Stimulated activated CD8-positive, alpha-beta memory T cell treated with anti-CD3 and anti-CD28 coated beads, Interleukin-7, amount 100 ng/mL, for 4 hours (primary cell): ENCODE measurements at places on chromosomes 13 and 19.

- no peak for DNase-seq
Observed at GRCh38 chr13:53507741-53508140, 479.1 kb downstream of the OLFM4 start.

DNA sequence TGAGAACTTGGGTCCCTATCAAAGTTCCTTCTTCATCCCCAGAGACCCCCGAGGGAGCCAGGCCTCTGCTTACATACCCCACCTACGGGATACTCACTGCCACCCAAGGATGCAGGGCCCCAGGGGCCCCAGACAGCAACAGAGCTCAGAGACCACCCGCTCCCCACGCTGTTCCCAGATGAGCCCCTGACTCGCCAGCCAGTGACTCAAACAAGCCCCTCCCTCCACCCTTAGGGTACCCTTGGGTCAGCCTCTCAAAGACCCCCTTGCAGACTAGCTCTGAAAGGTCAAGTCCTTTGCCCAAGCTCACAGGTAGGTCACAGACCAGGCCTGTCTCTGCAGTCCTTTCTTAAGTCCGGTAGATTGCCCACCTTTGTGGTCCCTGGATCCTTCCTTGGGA lies 45.7 kb downstream of the CD320 start:
- no peak for DNase-seq

DNA sequence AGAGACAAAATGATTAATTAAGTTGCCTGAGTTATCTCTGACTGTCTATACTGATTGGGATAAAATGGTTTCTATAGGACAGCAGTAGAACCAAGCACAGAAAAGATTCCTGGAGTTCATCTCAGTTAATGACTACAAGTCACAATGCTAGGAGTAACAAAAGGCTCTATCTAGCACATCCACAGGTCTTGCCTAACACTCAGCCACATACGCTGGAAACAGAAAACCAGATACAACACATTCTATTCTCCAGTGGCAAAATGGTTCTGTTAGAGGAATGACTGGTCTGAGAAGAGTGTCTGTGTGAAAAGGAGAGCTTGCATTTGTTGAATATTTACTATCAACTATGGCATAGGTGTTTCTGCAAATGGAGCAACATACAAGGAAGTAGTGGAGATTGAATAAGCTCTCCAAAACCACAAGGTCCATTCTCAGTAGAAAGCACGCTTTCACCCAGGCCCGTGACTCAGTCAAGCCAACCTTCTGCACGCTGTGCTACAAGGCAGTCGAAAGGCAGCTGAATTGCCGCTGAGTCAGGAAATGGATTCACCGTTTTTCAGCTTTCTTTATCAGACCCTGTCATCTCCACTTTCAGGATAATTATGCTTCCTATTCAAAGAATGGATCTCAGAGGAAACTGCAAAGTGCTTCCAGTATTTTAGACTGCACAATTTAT lies 761.5 kb downstream of the EFNB2 start:
- no peak for DNase-seq

GRCh38 chr19:42228641-42229040 lies 8.5 kb downstream of the ZNF526 start:
- no peak for DNase-seq

GRCh38 chr13:98921786-98922185 lies 56.1 kb downstream of the DOCK9 start:
- DNase-seq = no peak

DNA sequence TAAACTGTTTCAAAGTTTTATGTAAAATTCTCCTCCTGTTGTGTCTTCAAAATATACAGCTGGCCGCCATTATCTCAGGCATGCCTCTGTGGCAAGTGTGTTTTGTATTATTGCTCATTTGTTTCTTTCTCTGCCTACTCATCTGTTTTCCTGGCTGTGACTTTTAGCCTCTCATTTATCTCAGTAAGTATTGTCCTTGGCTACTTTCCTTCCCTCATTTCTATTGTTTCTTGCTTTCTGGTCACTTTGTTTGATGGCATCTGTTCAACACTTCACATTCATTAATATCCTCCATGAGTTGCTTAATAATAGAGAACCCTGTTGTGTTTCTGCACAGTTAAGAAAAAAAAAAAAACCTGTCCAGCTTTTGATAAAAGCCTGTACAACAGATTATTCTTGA lies 869.4 kb downstream of the PCDH17 start:
- no peak for DNase-seq

GRCh38 chr13:97574926-97575325 lies 141.0 kb downstream of the RAP2A start:
- DNase-seq = no peak

GRCh38 chr13:100389617-100390016 lies 199.0 kb downstream of the GGACT start:
- DNase-seq = no peak

- no peak for DNase-seq
Observed at GRCh38 chr19:33905473-33905936, 108.8 kb downstream of the KCTD15 start.

DNA sequence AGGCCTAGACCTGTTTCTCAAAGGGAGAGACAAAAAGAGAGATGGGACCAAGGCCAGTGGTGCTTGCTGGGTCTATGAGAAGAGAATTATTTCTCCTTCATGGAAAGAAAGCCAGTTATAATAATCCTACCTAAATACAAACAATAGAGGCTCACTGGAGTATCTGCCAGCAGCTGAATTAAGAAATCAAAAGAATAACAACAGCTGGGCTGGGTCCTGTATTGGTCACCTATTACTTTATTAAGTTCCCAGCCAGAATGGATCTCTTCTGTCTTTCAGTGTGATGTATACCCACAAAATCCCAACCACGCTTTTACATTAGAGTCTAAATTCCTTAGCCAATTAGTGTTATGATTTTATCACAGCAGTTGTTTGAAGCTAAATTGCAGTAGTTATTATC lies 297.8 kb upstream of the DACH1 start:
- DNase-seq = no peak

DNA sequence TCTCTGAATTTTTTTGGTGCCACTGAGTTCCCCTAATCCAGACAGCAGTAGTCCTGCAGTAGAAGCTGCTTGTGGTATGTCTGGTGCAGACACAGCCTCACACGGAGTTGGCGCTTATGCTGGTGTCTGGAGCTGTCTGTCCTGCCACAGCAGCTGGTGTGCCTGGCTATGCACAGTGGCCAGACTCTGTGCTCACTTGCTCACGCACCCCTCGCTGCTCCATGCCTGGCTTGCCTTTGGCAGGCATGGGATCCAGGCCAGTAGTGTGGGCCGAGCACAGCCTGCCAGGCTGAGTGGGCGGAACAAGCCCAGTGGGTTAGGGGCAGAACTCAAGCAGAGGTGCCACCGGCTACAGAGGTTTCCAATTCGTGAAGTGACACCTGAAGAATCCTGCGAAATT lies 845.9 kb upstream of the PCDH9 start:
- no peak for DNase-seq

GRCh38 chr13:19058566-19058965 lies 123.1 kb downstream of the TUBA3C start:
- DNase-seq = no peak

DNA sequence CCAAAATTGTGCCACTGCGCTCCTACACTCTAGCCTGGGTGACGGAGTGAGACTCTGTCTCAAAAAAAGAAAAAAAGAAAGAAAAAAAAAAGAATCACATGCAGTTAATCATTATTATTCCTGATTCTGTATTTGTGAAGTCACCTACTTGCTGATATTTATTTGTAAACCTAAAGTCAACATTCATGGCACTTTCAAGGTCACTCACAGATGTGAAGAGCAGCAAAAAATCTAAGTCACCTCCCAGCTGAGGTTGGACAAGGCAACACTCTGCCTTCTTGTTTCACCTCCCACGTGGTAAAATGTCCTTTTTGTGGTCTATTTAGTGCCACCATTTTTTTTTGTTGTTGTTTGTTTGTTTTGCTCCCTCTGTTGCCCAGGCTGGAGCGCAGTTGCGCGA lies 26.5 kb downstream of the WDR88 start:
- no peak for DNase-seq

DNA sequence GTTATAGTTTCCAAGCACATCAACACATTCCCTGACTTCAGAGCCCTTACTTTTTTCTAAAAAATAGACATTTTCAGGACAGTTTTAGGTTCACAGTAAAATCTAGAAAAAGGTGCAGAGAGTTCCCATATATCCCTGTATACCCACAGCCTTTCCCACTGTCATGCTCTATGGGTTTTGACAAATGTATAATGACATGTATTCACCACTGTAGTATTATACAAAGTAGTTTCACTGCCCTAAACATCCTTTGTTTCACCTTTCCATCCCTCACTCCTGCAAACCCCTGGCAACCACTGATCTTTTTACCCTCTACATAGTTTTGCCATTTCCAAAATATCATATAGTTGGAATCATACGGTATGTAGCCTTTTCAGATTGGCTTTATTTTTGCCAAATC lies 15.6 kb downstream of the NAA16 start:
- DNase-seq = no peak

GRCh38 chr19:9057505-9058258 lies 29.2 kb upstream of the OR1M1 start:
- no peak for DNase-seq

DNA sequence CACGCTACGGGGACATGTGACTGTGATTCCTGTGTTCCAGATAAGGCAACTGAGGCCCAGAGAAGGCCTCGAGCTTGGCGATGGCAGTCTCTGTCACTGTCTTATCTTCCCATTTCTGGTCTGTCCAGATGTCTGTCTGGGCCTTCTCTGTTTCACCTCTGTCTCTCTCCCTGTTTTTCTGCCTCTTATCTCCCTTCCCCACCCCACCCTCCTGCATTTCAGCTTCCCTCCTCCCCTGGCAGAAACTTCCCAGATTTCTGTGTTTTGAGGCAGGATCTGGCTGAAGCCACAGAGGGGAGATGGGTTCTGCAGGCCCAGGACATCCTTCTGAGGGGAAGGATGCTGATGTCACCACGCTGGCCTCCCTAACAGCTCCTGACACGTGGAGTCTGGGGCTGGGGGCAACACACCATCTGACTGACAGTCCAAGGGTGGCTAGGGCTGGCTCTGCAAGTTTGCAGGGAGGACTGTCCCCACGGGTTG lies 14.4 kb downstream of the PAK4 start:
- DNase-seq = no peak

DNA sequence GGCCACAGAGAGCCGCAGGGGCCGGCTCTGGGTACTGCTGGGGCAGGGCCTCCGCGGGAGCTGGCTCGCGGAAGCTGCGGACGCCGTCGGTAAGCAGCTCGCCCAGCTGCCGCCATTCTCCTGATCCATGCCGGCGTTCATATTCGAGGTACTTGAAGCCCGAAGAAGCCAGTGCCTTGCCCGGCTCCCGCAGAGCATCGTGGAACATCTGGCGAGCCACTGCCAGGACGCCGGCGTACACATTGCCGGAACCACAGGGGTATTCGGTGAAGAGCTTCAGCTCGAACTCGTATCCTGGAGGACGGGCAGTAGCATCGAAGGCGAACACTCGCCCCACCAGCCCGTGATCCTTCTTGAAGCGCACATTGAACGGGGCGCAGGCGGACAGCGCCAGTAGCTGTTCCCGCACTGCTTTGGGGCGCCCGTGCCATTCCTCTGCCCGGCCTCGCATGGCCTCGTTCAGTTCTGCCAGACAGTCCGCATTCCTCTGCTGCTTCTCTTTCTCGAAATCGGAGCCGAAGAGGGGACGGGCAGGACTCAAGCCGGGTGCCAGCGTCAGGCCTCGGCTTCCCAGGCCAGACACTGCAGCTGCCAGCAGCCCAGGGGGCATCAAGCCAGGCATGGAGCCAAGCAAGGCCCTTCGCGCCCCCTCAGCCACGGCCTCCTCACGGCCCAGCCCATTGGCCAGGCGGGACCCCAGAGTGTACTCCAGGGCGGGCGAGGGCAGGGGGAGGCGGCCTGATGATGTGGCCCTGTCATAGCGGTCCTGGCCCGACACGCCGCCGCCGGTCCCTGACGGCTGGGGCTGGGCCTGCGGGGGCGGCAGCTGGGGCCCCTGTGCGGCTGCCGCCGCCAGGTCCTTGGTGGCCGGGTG lies 1.0 kb downstream of the IRF2BP1 start:
- no peak for DNase-seq

- no peak for DNase-seq
Observed at GRCh38 chr13:36681894-36682624, 8.2 kb downstream of the SERTM1 start.

DNA sequence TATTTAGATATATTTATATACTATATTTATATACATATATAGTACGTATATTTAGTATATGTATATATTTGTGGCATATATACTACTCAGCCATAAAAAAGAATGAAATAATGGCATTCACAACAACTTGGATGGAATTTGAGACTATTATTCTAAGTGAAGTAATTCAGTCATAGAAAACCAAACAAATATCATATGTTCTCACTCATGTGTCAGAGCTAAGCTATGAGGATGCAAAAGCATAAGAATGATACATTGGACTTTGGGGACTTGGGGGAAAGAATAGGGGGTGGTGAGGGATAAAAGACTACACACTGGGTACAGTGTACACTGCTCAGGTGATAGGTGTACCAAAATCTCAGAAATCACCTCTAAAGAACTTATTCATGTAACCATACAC lies 1015.7 kb downstream of the EFNB2 start:
- no peak for DNase-seq

DNA sequence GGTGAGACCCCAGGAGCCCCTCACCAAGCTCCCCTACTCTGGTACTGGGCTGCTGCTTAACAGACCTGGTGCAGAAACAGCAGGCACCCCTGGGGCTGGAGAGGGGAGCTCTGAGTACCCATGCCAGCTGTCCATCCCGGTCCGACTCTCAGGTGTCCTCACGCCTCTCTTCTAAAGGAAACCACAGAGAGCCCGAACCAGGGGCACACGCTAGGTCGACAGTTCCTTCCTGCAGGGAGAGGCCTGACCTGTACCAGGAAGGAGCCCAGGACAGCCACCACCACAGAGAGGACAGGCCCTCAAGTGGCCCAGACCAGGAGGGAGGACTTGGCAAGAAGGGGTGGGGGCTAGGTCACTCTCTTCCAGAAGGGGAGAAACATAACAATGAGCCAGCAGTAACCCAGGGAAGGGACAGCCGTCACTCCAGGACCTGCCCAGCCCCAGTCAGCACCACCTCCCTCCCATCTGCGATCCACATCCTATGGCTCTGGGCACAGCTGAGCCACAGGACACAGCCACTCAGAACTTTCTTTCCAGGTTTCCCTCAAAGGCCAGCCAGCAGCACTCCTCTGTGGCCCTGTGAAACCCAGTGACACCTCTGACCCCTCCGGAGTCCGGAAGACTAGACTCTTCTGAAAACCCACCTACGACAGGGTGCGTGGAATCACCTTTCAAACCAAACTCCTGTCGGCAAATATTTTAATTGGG lies 13.0 kb upstream of the SLC35E1 start:
- no peak for DNase-seq

GRCh38 chr13:85693889-85694511 lies 105.2 kb downstream of the SLITRK6 start:
- DNase-seq = no peak

DNA sequence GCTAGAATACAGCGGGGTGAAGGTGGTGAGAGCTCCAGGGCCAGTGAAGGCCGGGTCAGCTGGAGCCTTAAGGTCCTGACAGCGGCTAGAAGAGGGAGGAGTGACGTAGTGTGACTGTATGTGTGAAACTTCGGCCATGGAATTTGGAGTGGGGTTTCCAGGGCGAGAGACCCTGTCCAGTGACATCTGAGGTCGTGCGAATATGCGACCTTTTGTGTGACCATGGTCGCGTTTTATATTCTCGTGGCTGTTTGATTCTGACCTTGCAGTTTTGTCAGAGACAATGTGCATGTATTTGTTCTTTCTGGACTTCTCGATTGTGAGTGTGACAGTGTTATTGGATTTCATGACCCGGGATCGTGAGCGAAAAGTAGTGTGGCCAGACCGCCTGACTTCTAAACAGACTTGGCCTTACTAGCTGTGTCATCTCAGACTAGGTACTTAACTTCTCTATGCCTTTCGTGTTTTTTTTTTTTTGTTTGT lies 405 bp upstream of the ZNF569 start:
- DNase-seq = no peak
